Esophagus (tissue), 2 donors: ENCODE measurements at places on chromosomes 4 and X. TPM values are rescaled to one million over a fixed set of nuclear protein-coding genes. Genes with fewer than 3 reads are reported as not detected.

Gene HMX1
- polyA plus RNA-seq = not detected

Gene LIAS
- 14.2 TPM for polyA plus RNA-seq

Gene G6PD
- 42.7 TPM for polyA plus RNA-seq

Gene PAGE5
- not detected for polyA plus RNA-seq

Gene FRG2
- polyA plus RNA-seq = not detected

Gene SMIM14
- polyA plus RNA-seq = 18.9 TPM

Gene ELOVL6
- polyA plus RNA-seq = 17.7 TPM

Gene NALF2
- 0.14 TPM for polyA plus RNA-seq

Gene ADH1B
- polyA plus RNA-seq = 31.3 TPM

Gene ZAR1
- polyA plus RNA-seq = not detected

Gene JCHAIN
- polyA plus RNA-seq = 5.4 TPM

Gene DIAPH2
- polyA plus RNA-seq = 4.5 TPM

Gene BEX5
- polyA plus RNA-seq = 1.6 TPM

Gene CDS1
- 21.2 TPM for polyA plus RNA-seq

Gene CXorf49
- not detected for polyA plus RNA-seq

Gene SLITRK2
- 0.04 TPM for polyA plus RNA-seq

Gene GUCY1B1
- polyA plus RNA-seq = 1.7 TPM

Gene MUC7
- not detected for polyA plus RNA-seq

Gene APLN
- polyA plus RNA-seq = 0.22 TPM

Gene TLR7
- 0.08 TPM for polyA plus RNA-seq

Gene DAPP1
- polyA plus RNA-seq = 40.6 TPM

Gene OTUD5
- 27.6 TPM for polyA plus RNA-seq

Gene MTCP1
- 64.1 TPM for polyA plus RNA-seq

Gene KLHL13
- polyA plus RNA-seq = 3.0 TPM

Gene TMPRSS11A
- polyA plus RNA-seq = 64.5 TPM

Gene DCUN1D4
- 9.2 TPM for polyA plus RNA-seq

Gene SPOCK3
- polyA plus RNA-seq = 0.04 TPM

Gene TMA16
- polyA plus RNA-seq = 12.6 TPM

Gene PPP4R3C
- polyA plus RNA-seq = not detected

Gene CCKAR
- not detected for polyA plus RNA-seq

Gene PPEF1
- not detected for polyA plus RNA-seq

Gene GNRHR
- polyA plus RNA-seq = 0.22 TPM

Gene FGD1
- 4.2 TPM for polyA plus RNA-seq

Gene TMEM271
- 0.08 TPM for polyA plus RNA-seq
